ENCODE measurements at places on chromosomes 3 and 15. TPM values are rescaled to one million over a fixed set of nuclear protein-coding genes. Genes with fewer than 3 reads are reported as not detected.

The PLA1A gene
- 0.21 TPM for total RNA-seq

The DCBLD2 gene
- 252 TPM for total RNA-seq

The CPNE4 gene
- total RNA-seq = 5.1 TPM

The TYRO3 gene
- 14.9 TPM for total RNA-seq

The STT3B gene
- 102 TPM for total RNA-seq

The TGM5 gene
- total RNA-seq = not detected

The AHSG gene
- total RNA-seq = not detected

The LSMEM2 gene
- total RNA-seq = not detected

The ZPLD1 gene
- total RNA-seq = 0.05 TPM

The SPESP1 gene
- total RNA-seq = not detected

The WDR72 gene
- 6.1 TPM for total RNA-seq

The LPCAT4 gene
- total RNA-seq = 36.6 TPM

The THBS1 gene
- 53.2 TPM for total RNA-seq

The SENP8 gene
- 1.1 TPM for total RNA-seq

The ADGRG7 gene
- total RNA-seq = not detected

The MEX3B gene
- total RNA-seq = 5.9 TPM

The P2RY14 gene
- not detected for total RNA-seq

The PAK6 gene
- 0.09 TPM for total RNA-seq

The RARB gene
- total RNA-seq = 8.8 TPM

The SH2D7 gene
- total RNA-seq = not detected

The RASL12 gene
- 0.15 TPM for total RNA-seq

The NOP10 gene
- 553 TPM for total RNA-seq

The TIMP4 gene
- 10.8 TPM for total RNA-seq

The ANKRD63 gene
- 0.67 TPM for total RNA-seq

The SLTM gene
- 88.1 TPM for total RNA-seq

The BCL2A1 gene
- total RNA-seq = 11.4 TPM

The EPHA3 gene
- not detected for total RNA-seq

The EIF2A gene
- 70.1 TPM for total RNA-seq
